ENCODE measurements at places on chromosomes 7 and 10.

- no peak for DNase-seq
Measured at GRCh38 chr10:21473135-21473534, 52.3 kb downstream of the SKIDA1 start.

DNA sequence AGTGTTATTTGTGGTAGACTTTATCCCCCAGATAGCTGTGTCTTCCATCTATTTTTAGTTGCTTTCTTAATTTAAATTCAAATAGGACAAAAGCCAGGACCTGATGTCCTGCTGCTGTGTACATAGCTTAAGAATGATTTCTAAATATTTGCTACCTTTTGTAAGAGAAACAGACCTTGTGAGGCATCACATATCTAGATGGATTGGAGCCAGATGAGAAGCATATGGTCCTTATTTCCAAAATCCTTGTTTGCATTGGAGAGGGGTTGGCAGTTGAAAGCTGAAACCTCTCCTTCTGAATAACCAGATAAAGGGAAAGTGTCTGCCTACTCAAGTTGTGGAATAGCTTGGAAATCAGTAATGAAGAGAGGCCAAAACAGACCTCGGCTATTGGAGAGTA is 50.7 kb upstream of the AMPH start:
- DNase-seq = no peak

- DNase-seq = no peak
Measured at GRCh38 chr10:116836902-116837523, 12.3 kb upstream of the ENO4 start.

GRCh38 chr7:110539216-110539615 is 551.7 kb upstream of the LRRN3 start:
- no peak for DNase-seq

- DNase-seq = no peak
Measured at GRCh38 chr10:128044186-128044585, 82.0 kb downstream of the MKI67 start.

- DNase-seq = no peak
Measured at GRCh38 chr7:25598765-25599164, 370.5 kb upstream of the NPVF start.

DNA sequence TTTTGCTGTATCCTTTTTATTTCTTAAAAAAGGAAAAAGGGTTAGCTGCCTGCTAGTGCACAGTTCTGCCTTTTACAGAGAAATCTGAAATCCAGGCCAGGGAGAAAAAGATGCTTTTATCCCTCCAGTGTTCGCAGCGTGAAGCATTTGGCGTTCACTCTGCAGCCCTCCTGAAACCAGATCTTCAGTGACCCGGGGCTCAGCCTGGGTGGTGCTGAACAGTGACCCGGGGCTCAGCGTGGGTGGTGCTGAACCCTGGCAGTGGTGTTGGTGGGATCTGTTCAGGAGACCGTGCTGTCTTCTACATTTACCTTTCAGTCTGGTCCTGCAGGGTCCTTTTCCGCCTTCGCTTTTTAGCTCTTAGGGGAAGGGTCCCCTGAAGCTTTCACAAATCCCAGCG is 164.7 kb upstream of the KLF6 start:
- DNase-seq = no peak

- DNase-seq = no peak
Measured at GRCh38 chr7:155543011-155543876, 3.1 kb downstream of the CNPY1 start.
